ENCODE measurements at places on chromosomes 4 and X.

DNA sequence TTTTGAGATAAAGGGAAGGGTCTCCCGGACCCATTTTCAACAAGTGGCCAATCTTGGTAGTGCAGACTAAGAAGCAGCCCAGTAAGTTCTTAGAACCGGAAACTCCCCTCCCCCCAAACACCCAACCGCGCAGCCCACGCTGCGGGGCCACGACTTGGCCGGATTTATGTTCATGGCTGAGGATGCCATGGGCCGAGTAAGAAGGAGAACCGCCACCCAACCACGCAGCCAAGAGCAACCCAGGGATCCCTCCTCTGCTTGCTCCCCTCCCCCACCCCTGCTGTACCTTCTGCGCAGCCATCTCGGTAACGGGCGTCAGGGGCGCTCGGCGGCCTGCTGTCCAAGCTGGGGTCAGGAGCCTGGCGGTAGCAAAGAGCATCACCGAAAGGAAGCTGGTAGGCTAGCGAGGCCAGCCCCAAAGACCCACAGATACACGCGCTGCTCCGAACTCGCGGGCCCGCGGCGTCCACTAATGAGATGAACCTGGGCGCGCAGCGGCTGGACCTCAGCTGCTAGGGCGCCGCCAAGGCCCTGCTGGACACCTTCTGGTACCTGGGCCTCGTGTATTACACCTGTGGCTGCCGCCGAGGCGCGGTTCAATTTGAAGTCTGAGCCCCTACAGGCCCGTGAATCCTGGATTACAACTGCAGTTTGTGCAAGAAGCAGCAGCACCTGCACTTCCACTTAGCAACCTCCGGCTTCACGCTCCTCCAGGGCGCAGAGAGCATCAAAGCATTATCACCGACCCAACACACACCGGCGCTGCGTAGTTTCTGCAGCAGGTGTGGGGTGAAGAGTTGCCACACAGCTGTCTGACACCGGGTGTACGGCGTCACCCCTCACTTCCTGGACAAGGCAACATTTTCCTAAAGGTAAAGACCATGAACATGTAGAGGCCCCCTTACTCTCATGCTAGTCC lies 63.4 kb downstream of the NUDT10 start:
- DNase-seq: no peak

DNA sequence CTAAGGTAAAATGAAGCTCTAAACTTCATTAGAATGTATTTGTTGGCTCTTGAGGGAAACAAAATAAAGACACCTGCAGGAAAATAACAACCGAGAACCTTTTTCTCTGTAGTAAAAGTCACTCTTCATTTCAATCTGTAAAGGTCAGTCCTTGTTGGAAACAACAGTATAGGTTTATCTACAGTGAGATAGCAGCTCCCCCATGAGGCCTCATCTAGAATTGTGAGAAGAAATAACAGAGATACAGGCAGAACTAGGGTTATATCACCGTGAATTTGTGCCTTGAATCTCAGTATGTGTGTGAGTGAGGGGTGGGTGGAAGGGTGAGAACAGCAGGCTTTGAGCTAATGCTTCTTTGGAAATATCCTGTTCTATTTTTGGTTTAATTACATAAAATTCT lies 107.8 kb upstream of the FMR1 start:
- DNase-seq: peak; percentile 16

DNA sequence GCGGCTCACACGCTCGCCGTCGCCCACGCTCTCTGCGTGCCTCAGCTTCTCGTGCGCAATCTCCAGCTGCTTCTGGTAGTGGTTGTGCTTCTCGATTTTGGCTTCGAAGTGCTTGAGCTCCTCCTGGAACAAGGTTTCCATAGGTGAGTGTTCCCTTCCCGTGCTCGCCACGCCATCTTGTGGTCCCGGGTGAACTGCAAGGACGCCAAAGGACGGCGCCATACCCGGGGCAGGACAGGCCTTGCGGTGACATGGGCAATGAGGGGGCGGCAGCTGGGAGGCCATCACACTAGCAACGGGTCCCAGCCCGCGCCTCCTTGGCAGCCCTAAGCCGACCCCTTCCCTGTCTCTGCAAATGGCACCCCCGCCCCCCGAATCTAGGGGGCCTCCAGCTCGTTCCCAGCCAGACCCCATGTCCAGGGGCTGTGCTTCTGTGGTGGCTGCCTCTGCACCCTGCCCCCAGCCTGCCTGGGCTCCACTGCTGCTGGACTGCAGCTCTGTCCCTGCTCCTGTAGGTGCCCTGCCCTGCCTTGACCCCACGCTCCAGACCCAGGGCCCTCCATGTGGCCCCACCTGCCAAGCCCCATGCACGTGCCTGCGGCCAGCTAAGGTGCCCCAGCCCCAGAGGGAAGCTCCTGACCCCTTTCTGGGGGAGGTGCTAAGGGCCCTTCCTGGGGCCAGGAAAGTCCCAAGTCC lies 17.3 kb downstream of the LRPAP1 start:
- DNase-seq: no peak

GRCh38 chr4:23305026-23305425 lies 584.8 kb downstream of the PPARGC1A start:
- DNase-seq: peak; percentile 41
